ENCODE measurements at places on chromosomes 5 and 9.
A peak's percentile ranks its signal among the peaks of the same experiment; 100 is the strongest.

DNA sequence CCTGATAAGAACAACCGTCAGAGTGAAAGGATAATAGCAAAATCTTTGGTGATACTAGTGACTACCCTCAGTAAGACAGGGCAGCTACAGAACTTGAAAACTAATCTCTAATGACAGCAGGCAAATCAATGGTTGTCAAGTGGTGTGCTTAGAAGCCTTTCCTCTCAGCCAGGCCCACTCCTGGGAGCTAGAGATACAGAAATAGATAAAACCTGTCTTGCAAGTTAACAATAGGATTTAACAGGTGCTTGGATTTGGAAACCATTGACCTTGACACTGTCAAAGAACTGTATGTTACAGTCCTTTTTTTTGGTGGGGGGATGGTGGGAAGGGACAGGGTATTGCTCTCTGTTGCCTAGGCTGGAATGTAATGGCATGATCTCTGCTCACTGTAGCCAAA, 118.6 kb downstream of the BASP1 start:
- DNase-seq, result no peak

- DNase-seq, result peak; percentile 94
Observed at GRCh38 chr9:124695280-124695890, 75.7 kb downstream of the NR6A1 start.

DNA sequence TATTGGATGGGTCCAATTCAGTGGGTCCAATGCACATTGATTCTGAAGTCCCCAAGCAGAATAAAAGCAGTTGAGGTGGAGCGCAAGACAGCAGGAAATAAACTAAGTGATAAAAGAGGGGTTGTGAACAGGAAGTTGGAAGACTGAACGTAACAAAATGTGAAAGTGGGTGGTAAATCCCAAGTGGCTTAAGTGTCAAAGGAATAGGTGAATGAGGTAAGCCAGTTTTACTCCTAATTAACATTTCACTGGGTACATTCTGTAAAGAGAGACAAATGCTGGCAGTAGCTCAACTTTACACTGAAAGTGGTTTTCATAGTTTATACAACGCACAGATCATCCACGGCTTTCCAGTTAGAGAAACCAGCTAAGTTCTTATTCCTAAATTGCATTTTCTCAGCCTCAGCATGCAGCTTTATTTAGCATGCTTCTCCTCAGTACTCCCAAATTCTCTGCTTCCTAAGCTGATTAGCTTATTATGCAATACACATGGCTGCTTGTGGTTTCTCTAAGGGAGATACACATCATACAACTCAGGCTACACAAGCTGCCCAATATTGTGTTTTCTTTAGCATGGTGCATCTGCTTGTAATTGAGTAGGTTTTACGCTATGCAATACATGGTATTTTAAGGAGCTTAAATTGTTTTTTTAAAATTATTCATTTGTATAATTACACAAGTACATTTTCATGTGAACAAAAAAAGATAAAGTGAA, 34.2 kb upstream of the HSD17B4 start:
- peak; percentile 69 for DNase-seq

- DNase-seq, result peak; percentile 87
Observed at GRCh38 chr5:122183098-122183787, 53.9 kb downstream of the ZNF474 start.

DNA sequence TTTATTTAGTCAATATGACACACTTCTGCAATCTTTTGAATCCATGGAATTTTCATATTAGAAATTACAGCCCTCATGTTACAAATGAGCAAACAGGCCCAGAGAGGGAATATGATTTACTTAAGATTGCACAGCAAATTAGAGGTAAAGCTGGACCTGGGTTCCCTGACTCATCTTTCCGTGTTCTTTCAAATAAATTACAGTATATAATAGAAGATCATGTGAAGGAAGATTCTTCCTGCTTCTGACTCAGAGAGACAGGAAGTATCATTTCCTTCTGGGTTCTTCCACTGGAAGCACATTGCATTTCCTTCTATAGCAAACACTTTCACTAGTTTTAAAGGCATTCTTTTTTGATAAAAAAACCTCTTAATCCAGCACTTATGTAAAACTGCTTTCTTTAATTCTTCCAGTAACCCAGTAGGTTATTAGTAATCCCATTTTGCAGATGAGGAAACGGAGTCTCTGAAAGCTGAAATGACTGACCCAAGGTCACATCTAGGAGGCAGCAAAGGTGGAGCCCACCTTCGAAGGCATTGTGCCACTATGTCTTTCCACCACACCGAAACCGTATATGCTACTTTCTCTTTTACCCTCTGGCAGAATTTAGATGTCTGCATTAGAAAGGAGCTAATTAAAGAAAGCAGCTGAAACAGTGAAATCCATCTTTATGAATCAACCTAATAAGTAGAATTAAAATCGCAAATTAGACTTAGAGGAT, 566.7 kb upstream of the KLF4 start:
- DNase-seq, result peak; percentile 72

DNA sequence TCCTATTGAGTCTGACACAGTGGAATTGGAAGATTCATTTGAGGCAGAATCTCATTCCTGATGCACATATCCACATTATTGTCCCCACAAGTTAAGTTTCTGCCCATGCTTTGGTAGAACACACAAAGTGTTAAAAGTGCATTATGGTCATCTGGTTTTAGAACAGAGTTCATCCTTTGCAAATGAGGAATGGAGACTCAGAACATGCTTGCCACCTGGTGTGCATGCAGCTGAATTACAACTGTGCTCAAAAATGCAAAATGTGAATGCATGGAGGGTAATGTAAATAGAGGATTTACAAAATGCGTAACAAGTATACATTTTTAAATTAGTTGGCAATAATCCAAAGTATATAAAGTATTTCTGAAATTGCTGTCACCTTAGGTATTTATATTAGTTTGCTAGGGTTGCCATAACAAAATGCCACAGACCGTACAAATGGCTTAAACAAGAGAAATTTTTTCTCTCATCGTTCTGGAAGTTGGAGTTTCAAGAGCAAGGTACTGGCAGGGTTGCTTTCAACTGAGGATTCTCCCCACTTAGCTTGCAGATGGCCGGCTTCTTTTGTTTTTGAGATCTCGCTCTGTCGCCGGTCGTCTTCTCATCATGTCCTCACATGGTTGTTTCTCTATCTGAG, 671.1 kb downstream of the TAF11L14 start:
- peak; percentile 8 for DNase-seq

- peak; percentile 97 for DNase-seq
Observed at GRCh38 chr5:93582677-93583438, at the start of gene NR2F1. Gene NR2F1, plus strand, starts transcription at chr5:93583222. Its CDS starts 1,802 bp downstream, at chr5:93585024.

GRCh38 chr5:59279979-59280378, 613.5 kb downstream of the PDE4D start:
- no peak for DNase-seq

DNA sequence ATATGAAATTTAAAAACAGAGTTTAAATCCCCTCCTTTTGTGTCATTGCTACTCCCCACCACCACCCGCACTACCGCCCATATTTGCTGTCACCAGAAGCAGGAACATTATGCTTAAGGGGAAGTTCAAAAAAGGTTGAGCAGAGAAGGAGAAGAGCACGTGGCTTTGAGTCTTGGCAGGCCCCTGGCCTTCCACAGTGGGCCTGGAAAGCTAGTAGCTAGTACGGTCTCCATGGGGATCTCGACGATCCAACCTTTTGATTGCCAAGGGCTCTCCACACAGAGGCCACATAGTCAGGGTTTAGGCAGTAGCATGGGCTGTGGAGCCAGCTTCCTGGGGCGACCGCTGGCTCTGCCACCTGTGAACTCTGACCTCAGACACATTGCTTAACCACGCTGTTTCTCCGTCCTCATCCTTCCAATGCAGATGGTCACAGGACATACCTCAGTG, 90.1 kb downstream of the GOLPH3 start:
- DNase-seq, result no peak

DNA sequence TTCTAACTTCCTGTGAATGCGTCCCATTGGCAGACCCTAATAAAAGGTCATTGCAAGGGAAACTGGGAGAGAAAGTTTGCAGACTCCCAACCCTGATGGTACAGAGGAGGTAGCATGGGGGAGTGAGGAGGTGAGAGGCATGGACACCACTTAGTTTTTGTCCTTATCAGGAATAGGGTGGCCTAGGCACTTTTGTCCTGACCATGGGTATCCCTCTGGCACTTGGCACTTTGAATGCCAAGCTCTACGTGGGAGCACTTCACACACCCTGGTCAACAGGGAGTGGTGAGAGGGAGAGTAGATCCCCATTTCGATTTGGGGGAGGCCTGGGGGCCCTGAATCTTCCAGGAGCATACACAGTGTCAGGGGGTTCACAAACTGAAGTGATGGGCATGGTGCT, 75.6 kb upstream of the SH3PXD2B start:
- DNase-seq, result no peak

- no peak for DNase-seq
Observed at GRCh38 chr9:136769710-136770191, 5.4 kb upstream of the LCN15 start.

DNA sequence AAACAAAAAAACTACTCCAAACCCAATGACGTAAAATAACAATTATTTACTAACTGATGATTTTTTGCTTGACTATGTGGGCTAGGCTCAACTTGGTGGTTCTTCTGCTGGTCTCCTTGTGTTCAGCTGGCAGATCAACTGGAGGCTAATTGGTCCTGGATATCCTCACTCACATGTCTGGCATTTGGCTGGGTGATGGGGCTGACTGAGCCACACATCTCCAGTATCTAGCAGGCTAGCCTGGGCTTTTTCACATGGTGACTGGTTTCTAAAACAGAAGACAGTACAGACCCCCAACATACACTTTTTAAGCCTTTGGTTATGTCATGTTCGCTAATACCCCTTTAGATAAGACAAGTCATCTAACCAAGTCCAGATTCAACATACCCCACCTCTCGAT, 104.7 kb upstream of the PRRC1 start:
- DNase-seq, result no peak

GRCh38 chr9:98318041-98318790, 62.8 kb upstream of the TBC1D2 start:
- DNase-seq, result no peak

GRCh38 chr9:76018235-76018634, 127.8 kb downstream of the PCSK5 start:
- DNase-seq, result no peak

DNA sequence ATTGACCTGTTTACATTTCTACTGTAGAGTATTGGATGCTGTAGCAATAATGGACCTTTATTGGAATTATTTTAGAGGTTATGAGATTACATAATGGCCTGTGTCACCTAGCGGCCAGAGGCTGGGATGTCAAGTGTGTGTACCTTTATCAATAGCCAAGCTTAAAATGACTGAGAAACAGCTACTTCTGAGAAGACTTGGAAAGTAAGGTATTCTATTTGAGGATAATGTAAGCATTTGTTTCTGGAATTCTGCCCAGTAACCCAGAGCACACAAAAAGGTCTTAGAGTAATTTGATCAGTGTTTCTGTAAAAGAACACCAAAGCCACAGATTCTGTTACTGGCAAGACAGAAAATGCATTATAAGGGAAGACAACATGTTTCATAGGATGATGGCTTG, 116.8 kb downstream of the MACIR start:
- DNase-seq, result peak; percentile 47

DNA sequence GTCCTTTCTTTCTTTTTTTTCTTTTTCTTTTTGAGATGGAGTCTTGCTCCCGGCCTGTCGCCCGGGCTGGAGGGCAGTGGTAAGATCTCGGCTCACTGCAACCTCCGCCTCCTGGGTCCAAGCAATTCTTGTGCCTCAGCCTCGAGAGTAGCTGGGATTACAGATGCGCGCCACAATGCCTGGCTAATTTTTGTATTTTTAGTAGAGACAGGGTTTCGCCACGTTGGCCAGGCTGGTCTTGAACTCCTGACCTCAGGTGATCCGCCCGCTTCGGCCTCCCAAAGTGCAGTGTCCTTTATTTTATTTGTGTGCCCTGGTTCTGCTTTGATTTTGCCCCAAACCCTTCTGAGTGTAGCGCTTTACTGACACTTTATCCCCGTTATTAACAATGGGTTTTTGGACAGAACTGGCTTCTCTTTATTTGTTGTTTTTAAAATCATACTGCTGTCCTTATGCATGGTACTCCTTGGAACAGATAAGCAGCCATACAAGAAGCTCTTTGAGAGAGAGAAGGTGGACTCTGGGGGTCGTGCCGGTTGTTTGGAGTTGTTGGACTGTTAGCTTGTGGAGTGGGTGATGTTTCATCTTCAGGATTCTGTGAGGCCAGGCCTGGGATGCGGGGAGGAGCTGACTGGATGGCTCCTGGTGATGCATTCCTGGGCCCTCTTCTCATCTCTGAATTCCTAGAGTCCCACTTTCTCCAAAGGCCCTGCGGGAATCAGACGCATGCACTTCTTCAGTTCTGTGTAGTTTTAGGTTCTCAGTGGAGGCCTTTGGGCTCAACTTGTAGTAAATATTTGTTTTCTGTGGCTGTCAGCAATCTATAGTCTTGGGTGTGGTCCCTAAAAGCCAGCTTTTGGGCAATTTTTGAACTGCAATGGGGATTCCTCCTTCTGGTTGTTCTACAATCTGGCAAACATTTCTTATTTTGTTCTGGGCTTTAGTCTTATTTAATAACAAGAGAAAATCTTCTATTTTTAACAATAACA, 47.8 kb downstream of the PTTG1 start:
- DNase-seq, result peak; percentile 45

DNA sequence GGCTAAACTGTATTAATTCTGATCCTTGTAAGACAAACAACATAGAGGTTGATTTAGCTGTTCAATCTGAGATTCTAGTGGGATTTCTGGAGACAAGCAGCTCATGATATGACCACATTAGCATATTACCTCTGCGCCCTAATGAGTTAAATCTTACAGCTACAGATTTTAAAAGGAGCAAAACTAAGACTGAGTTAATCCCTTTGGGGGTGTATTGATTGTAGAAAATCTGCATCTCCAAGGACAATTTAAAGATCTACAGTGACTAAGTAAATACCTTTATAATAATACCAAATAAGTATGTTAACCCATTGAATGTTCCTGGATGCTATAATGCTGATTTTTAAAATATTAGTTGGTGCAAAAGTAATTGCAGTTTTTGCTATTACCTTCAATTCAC, 33.2 kb downstream of the ADAMTSL1 start:
- no peak for DNase-seq

GRCh38 chr9:1217076-1217475, 166.9 kb downstream of the DMRT2 start:
- DNase-seq, result peak; percentile 63

- no peak for DNase-seq
Observed at GRCh38 chr5:72238712-72239445, 81.2 kb downstream of the MRPS27 start.

DNA sequence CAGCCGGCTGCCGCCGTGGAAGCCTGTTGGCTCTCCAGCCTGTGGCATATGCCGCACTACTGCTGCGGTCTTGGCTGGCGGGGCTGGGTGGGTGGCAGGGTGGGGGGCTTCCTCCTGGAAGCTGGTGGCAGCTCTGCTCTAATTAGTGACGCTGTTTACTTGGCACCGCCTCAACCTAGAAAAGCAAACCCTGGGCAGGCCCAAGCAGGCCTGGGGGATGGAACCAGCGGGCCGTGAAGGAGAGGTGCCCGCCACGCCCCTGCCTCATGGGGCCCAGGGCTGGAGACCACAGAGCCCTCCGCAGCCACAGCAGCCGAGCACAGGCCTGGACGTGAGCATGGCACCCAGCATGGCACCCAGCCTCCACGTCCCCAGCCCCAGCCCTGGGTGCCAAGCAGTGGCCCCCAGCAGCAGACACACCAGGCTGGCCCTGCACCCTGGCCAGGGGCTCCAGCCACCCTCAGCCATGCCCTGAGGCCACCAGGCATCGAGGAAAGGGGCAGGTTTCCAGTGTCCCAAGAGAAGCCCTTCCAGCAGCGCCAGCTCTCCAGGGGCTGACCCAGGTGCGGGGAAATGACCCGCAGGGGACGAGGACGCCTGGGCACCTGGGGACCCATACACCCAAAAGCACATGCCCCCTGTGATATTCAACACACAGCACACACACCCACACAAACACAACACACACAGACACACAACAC, 5.4 kb upstream of the CCDC187 start:
- DNase-seq, result no peak

- no peak for DNase-seq
Observed at GRCh38 chr9:126489581-126490213, 124.0 kb upstream of the LMX1B start.
